ENCODE measurements at places on chromosomes 13 and 19.

DNA sequence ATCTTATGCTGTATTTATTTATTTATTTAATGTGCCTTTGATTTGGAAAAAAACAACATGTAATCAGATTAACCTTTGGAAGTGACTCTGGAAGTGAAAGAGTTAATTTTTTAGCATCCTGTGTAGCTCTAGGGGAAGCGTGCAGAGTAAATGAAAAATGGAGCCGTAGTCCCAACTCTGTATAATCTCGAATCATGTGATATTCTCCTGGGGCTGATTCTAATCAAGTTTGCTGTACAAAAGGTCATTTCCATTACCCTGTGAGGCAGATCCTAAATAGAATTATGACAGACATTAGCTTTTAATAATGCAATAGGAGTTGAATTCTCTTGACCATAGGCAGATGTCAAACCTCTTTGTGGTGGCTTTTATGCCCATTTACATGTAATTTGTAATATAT is 238.6 kb upstream of the CSNK1A1L start:
- no peak for DNase-seq

- DNase-seq, result no peak
Observed at GRCh38 chr13:106899442-106899841, 331.5 kb upstream of the ARGLU1 start.

- no peak for DNase-seq
Observed at GRCh38 chr19:41297628-41298347, 12.2 kb upstream of the CCDC97 start.

DNA sequence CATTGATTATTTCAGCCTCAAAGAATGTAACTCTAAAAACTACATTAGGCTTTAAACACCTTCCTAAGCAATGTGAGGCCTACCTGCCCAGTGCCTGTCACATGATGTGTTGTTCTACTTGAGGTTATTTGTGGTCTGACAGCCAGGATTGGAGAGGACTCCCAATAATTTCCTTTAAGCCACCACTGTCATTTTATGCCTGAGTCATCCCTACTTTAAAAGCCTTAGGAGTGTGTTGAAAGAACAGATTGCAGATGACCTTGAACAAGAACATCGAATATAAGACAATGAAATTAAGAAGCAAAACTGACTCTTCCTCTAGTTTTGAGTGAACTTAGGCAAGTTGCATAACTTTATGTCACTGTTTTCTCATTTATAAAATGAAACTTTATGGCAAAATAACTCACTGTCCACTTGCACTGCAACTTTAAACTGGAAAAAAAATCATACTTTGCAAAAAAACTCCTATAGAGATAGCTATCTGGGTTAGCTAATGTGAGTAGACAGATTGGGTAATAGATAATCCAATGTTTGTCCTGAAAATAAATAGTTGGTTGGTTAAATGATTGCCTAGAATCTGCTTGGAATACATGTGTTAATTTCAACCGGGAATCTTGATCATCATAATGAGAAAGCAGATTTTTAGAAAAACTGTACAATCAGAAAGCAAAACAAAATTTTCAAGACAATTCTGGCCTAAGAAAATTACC is 361.2 kb downstream of the SUCLA2 start:
- DNase-seq, result no peak

GRCh38 chr19:6450166-6450565 is 9.4 kb downstream of the SLC25A23 start:
- no peak for DNase-seq

DNA sequence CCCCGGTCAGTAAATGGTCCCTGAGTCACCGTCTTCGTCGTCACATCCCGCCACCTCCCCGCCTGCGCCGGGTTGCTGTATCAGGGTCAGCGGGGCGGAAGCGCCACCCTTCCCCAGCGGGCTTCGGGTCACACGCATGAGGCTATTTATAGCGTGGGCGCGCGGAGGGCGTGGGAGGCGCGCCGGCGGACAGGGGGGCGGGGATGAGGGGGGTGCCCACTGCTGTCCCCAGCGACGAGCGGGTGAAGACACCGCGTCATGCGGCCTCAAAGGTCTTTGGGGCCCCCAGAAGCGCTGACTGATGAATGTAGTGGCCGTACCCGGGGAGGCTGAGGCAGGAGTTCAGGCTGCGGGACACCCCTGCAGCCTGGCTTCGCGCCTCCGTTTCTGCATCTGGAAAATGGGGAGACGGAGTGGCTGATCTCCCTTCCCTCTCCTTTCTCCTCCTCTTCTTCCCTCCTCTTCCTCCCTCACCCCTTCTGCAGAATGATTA is 7.9 kb downstream of the UNC13A start:
- DNase-seq, result peak; percentile 24

DNA sequence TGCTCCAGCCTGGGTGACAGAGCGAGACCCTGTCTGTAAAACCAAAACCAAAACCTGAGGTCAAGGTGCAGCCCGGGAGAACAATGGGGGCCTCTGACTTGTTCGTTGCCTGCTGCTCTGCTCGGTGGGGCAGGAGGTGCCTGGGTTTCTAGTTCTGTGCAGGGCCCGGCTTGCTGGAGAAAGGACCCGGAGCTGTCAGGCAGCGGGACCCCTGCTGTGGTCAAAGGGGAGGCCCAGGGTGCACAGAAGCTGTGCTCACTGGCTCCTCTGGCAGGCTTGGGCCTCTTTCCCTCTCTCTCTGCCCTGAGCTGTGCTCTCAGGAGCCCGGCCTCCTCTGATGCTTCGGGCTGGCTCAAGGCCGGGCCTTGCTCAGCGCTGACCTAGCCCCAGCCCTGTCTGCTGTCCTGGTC is 3.5 kb downstream of the LRP3 start:
- DNase-seq, result no peak

GRCh38 chr13:33144358-33144784 is 128.1 kb downstream of the KL start:
- no peak for DNase-seq

DNA sequence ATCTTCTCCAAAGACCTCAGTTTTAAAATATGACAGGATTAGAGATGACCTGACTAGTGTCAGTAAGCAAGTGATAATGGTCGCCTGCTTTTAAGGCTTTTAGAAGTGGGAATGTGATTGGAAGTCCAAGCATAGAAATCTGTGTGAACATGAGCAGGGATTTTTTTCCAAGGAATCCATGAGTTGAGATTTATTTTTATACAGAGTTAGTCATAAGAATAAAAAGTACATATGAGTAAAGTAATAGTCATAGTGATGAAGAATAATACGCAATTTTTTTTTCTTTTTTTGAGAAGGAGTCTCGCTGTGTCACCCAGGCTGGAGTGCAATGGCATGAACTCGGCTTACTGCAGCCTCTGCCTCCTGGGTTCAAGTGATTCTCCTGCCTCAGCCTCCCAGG is 1.6 kb downstream of the ZNF546 start:
- no peak for DNase-seq

DNA sequence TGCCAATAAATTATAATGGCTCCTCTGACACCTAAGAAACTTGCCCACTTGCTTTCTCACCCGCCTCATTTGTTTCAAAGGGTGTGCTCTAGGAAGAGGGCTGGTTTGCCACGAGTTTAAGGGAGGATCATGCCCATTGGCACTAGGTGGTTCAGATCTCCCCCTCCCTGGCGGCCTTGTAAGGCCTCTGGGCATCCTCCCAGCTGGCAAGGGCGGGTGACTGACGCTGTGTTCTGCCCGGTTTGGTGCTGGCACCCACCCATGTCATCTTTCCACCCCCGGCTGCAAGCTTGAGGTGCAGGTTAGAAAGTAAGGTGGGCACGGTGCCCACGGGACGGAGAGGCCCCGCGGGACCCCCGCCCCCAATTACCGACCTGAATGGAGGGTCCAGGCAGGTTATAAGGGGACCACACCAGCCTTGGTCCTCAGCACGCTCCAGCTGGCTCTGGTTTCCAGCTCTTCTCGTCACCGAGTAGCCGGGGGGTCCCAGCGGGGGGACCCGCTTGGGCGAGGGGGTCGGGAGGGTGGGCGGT is 90.4 kb downstream of the PTPRS start:
- no peak for DNase-seq

- DNase-seq, result no peak
Observed at GRCh38 chr13:93268327-93269028, 41.9 kb downstream of the GPC6 start.

DNA sequence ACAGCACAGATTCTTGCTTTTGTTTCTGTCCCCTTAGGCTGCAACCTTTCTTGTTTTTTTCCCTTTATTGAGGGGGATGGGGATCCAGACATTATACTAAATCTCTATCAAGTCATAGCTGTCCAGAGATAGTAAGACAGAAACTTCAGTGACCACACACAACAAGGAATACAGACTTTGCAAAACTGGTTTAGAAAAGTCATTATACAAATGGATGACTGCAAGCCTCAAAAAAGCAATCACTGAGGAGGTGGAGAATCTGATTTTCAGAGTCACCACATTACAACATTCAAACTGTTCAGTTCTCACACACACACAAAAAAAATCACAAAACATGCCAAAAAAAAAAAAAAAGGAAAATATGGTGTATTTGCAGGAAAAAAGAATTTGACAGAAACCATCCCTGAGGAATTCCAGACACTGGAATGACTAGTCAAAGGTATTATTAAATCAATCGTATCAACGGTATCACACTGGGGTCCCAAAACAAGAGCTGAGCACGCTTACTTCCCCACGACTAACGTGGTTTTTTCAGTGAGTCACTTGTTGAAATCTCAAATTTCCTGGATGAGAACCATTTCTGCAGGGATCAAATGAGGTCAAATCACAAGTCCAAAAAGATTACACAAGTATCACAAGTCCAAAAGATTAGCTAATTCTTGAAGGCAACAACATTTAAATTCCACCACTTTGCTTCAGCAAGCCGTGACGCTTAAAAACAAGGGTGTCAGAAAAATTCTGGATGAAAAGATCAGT is 41.2 kb downstream of the USP12 start:
- DNase-seq, result no peak

DNA sequence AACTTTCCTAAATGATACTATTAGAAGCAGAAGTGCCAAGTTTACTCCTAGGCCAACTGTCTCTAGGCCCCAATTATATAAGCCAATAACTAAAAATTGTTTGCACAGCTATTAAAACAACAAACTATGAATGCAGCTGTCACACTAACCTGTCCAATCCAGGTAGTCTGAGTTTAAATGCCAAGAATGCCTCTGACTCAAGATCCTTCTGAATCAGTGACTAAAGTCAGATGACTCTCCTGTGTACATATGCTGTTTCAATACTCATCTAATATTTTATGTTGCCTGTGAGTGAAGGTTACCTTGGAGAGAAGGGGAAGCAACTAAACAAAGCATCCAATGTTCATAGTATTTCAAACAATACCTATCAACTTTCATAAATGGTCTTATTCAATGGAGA is 257.0 kb downstream of the ENOX1 start:
- no peak for DNase-seq

GRCh38 chr19:44988273-44988672 is 13.0 kb upstream of the RELB start:
- DNase-seq, result no peak

DNA sequence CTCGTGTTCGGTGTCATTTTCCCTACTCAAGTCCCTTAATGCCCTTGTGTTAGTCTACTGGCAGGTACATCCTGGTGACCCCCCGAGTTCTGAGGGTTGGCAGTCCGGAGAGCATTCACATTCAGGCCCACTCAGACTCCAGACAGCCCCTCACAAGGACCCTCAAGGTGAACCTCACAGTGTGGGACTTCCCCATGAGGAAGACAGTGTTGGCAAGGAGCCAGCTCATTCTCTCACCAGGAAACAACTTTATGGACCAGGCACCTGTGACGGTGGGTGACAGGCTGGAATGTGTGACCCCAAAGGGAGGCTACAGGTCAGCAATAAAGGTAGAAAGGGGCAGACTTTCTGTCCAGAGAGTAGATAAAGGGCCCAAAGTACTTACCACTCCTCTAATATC is 24.5 kb downstream of the RDH8 start:
- DNase-seq, result no peak

DNA sequence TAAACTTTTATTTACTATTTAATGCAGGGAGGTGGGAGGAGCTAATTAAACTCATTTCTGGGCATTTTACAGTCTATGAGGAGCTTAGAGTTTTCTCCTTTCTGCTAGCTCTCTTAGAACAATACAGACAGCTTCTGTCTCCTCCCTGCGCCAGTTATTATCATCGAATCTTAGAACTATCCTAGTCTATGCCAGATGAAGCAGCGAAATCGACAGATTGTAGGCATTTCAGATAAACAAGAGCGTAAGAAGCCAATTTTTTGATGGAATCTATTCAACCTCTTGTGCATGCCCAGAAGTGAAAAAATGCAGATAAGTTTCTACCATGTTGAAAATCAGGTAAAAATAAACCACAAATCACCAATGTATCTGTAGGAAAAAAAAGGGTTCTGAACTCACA is 297.1 kb downstream of the KLF12 start:
- DNase-seq, result no peak

GRCh38 chr19:58385313-58385890 is 1.7 kb upstream of the RPS5 start:
- no peak for DNase-seq

DNA sequence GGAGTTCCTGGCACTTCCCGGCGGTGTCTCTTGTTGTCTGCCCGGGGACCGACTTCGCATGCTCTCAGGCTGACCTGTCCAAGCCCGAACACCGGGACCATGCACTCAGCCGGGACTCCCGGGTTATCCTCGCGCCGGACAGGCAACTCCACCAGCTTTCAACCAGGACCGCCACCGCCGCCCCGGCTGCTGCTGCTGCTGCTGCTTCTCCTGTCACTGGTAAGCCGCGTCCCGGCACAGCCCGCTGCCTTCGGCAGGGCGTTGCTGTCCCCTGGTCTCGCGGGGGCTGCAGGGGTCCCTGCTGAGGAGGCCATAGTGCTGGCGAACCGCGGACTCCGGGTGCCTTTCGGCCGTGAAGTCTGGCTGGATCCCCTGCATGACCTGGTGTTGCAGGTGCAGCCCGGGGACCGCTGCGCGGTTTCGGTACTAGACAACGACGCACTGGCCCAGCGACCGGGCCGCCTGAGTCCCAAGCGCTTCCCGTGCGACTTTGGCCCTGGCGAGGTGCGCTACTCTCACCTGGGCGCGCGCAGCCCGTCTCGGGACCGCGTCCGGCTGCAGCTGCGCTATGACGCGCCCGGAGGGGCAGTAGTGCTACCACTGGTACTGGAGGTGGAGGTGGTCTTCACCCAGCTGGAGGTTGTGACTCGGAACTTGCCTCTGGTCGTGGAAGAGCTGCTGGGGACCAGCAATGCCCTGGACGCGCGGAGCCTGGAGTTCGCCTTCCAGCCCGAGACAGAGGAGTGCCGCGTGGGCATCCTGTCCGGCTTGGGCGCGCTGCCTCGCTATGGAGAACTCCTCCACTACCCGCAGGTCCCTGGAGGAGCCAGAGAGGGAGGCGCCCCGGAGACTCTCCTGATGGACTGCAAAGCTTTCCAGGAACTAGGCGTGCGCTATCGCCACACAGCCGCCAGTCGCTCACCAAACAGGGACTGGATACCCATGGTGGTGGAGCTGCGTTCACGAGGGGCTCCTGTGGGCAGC is 661 bp downstream of the FREM2 start:
- no peak for DNase-seq

All from stimulated activated CD8-positive, alpha-beta memory T cell treated with anti-CD3 and anti-CD28 coated beads, Interleukin-2, amount 100 ng/mL, for 1 hour (primary cell).